ENCODE measurements at places on chromosomes 5 and 9. TPM values are rescaled to one million over a fixed set of nuclear protein-coding genes. Genes with fewer than 3 reads are reported as not detected.

GRCh38 chr9:109314011-109314531, 6.8 kb downstream of the EPB41L4B start:
- no peak for DNase-seq

The SLC45A2 gene
- not detected for total RNA-seq

- no peak for DNase-seq
These were observed 8.9 kb downstream of the PCBD2 start for GRCh38 chr5:134913795-134914194.

DNA sequence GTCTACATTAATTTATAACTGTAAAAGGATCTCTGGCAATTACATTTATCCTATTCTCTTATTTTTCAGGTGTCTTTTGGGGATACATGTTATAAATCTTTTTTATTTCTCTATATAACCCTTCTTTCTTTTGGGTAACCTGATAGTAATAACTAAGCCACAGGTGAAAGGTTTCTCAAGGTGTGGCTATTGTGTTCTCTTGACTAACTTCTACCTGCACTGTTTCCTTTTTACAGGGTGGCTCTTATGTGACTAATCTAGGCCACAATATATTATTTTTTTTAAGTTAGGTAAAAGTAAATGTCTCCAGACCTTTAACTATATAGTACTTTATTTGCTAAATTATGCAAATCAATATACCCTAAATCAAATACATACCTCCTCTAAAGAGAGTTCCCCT, 193.2 kb downstream of the EFNA5 start:
- DNase-seq: no peak

The LCN2 gene
- 0.69 TPM for total RNA-seq

The PHAX gene
- total RNA-seq: 26.0 TPM

DNA sequence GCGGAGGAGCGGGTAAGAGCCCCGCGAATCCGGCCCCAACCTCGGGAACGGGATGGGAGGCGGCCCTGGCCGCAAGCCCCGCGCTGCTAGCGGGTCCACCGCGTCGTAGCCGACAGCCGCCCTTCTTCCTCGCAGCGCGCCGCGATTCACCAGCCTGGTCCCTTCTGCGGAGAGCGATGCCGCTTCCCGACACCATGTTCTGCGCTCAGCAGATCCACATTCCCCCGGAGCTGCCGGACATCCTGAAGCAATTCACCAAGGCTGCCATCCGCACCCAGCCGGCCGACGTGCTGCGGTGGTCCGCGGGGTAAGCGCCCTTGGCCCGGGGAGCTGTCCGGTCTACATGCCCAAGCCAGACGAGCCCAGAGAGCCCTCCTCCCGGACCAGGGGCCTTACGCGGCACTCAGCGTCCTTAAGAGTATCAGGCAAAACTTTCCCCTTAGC, 335 bp downstream of the ROPN1L start:
- no peak for DNase-seq

The SAXO1 gene
- total RNA-seq: 0.05 TPM

The PLPP7 gene
- total RNA-seq: 8.9 TPM

GRCh38 chr5:173972607-173972924, 16.4 kb upstream of the C5orf47 start:
- DNase-seq: no peak

The SCGB3A2 gene
- not detected for total RNA-seq

GRCh38 chr5:141681695-141682641, at the start of gene ARAP3:
Gene ARAP3 (minus strand): TSS chr5:141682230. CDS start chr5:141680486, 1,744 bp downstream.
- peak; percentile 95 for DNase-seq

- no peak for DNase-seq
These were observed 190.1 kb downstream of the NR3C1 start for GRCh38 chr5:143213231-143213850.

GRCh38 chr9:84711936-84712335, 42.4 kb downstream of the NTRK2 start:
- no peak for DNase-seq

The ITGA2 gene
- total RNA-seq: 21.3 TPM

The ANXA2R gene
- 4.7 TPM for total RNA-seq

- DNase-seq: no peak
These were observed 96.5 kb downstream of the JAKMIP2 start for GRCh38 chr5:147685993-147686392.

DNA sequence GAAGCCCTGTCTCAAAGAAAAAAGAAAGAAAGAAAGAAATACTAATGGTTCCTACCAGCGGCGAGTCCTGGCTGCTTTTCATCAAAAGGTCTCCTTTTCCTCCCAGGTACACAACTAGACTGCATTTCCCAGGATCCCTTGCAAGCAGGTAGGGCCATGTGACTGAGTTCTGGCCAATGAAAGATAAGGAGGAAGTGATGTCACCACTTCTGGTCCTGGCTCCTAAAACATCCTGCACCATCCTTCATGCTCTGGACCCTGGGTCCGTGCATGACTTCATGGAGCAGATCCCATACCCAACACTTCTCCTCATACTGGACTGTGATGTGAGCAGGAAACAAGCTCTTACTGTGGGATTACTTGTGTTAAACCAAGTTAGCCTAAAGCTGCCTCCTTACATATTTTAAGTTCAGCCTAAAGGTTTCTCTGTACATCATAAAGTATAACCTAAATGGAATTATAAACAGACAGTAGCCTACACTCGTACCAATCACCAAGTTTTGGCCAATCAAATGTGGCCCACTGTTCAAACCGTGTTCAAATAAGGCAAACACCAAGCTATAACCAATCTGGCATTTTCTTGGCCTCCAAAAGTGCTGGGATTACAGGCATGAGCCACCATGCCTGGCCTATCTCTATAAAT, 30.2 kb upstream of the FUBP3 start:
- DNase-seq: no peak

GRCh38 chr5:133819977-133820471, 148.4 kb downstream of the C5orf15 start:
- DNase-seq: no peak

DNA sequence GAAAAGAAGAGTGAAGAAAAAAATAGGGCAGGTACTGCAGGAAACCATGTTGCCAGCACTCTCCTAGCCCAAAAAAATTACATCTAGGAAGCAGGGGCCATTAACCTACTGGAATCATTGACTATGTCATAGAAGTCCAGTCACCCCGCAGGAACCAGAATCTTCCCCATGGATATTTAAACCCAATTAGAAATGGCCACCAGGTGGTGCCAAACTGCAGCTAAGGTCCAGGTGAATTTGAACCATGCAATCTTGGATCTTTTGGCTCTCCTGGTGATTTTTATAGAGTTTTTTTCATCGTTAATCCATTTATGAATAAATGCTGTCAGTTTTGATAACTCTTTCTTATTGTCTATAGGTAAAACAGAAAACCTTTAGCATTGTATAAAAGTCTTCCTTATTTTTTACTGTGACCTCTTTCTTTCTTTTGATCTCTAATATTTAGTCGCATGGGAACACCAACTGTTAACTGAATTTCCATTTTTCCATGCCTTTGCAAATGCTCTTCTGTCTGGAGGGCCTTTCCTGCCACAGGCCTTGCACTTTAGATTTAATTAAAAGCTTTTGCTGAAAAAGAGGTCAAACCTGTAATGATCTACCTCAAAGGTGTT, 147.5 kb upstream of the FGF10 start:
- DNase-seq: no peak

DNA sequence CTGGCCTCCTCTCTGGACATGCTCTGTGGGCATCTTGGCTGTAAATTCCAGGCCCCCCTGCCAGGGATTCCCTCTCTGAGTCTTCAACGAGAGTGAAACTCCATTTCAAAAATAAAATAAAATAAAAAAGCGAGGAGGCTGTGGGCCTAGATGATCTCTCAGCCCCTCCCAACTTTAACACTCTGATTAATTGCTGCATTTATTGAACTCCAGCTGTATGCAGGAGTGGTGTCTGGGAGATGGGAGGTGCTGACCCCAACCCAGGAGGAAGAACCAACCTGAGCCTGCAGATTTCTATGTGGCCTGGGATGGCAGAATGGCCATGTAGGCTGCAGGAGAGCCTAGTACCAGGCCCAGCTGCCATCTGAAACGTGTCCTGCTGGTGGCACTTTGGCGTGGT, 154.5 kb upstream of the IER5L start:
- DNase-seq: no peak

DNA sequence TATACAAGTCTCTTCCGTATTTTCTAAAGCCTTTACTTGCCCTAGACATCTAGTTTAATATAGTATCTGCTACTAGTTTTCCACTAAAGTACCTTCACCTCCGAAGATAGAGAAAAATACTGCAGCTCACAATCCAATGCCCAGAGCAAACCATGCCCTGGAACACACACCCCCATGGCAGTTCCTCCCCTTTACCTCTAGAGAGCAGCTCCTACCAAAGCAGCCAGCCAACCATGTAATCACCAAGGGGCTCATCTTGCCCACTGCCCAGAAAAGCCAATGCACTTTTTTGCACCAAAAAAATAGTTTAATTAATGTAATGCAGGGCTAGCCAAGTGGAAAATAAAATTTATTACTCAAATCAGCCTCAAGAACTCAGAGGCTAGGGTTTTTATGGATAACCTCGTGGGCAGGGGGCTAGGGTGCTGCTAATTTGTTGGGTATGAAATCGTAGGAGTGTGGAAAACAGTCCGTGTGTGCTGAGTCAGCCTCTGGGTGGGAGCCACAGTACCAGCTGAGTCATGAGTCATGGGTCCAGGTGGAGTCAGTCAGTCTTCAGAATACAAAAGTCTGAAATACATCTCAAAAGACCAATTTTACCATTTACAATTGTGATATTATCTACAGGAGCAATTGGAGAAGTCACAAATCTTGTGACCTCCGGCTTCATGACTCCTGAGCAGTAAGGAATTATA, 120.1 kb upstream of the ACO1 start:
- DNase-seq: no peak

The MAN2A1 gene
- total RNA-seq: 43.9 TPM

The CD274 gene
- total RNA-seq: 3.1 TPM

DNA sequence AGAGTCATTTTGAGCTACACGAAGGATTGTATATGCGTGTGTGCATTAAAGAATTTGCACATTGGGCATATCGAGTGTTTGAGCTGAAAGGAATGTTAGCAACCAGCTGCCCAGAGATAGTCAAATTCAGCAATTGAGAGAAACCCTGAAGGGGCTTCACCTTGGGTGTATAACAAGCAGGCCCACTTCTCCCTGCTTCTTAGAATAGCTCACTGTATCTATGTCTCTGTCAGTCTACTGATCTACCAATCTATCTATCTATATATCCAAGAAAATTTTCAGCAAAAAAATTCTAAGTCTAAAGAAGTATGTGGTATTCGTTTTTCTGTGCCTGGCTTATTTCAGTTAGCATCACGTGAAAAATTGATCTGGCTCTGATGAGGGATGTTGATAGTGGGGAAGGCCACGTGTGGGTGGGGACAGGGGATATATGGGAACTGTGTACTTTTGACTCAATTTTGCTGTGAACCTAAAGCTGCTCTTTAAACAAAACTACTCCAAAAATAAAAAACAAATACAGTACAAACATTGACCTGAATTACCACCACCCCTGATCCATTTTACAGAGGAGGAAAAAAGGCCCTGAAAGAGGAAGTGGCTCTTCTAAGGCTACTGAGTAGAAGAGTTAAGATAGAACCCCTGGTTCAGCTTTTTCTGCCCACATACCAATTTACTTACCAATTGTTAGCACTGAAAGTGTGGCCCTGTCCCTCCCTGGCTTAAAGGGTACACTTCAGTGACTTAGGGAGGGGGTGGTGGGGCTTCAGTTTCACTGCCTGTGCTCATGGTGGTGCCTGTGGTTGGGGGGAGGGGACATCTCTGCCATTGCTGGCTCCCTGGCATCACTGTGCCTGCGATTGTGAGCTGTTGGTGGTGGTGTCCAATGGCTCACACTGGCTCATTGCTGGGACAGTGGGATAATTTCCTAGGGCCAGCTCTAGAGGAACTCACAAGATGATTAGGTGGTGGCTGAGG, 141.8 kb downstream of the DOCK2 start:
- DNase-seq: no peak

The LMX1B gene
- 1.4 TPM for total RNA-seq

The UBTD2 gene
- total RNA-seq: 18.7 TPM

GRCh38 chr9:2743937-2744529, 26.7 kb downstream of the KCNV2 start:
- DNase-seq: no peak

DNA sequence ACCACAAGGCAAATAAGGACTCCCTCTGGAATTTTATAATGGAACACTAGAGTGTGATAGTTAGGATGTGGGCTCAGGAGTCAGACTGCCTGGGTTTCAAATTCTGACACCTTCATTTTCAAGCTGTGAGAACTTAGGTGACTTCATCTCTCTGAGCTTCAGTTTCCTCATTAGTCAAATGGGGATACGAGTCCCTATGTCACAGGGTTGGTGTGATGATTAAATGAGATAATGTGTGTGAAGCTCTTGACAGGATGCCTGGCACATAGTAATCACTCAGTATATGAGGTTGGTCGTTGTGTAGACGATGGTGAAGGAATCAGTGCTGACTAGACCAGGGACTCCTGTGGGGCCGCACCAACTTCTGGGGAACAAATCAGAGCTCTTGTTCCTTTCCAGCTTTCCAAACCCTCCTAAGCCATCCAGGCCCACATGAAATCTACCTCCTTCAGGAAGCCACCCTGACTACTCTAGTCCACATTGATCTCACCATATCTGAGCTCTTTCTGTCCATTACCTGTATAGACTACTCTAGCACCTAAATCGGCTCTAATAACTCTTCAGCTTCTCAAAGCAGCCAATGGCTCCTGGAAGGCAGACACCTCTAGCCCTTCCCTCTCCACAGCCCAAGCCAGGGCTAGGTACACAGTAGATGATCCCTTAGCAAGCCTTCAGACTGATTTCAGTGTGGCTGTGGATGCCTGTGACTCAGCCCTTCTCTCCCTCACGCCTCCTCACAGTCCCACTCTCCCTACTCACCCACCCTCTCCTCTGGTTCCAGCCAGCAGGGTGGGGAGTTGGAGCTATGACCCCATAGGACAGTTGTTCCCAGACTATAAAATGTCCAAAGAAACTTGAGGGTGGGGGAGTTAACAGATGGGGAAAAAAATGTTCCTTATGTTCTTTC, 2.5 kb upstream of the TCF7 start:
- no peak for DNase-seq

GRCh38 chr9:22742401-22742800, 295.8 kb downstream of the DMRTA1 start:
- peak; percentile 17 for DNase-seq

DNA sequence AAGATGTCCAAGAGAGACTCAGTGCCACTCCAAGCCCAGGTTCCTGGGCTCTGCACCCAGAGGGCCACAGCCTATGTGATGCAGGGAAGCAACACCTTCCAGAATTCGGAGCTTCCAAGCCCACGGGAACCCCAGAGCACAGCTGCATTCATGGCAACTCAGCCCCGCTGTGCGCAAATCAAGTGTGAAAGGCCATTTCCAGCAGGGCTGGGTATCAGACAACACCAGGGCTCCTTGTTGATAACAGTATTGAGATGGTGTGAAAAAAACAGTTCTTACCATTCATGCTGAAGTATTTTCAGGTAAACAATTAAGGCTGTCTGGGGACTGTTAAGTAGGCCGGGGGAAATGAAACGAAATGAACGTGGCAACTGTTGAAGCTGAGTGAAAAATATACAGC, 10.1 kb downstream of the ROR2 start:
- DNase-seq: no peak

All from posterior vena cava (tissue), 2 donors.